Subcutaneous adipose tissue (tissue), 4 donors: ENCODE measurements at places on chromosomes 16 and 17. TPM values are rescaled to one million over a fixed set of nuclear protein-coding genes. Genes with fewer than 3 reads are reported as not detected.

CDRT15L2 gene
- not detected for total RNA-seq

HLF gene
- total RNA-seq, result 23.4 TPM

MON1B gene
- total RNA-seq, result 35.4 TPM

EFCAB13 gene
- total RNA-seq, result 12.1 TPM

NTN1 gene
- 0.85 TPM for total RNA-seq

XAF1 gene
- total RNA-seq, result 32.9 TPM

ZFHX3 gene
- 35.2 TPM for total RNA-seq

RPUSD1 gene
- 11.3 TPM for total RNA-seq

GRIN2A gene
- 0.19 TPM for total RNA-seq

TAOK2 gene
- 35.5 TPM for total RNA-seq

MEOX1 gene
- 5.6 TPM for total RNA-seq

TMEM132E gene
- 0.17 TPM for total RNA-seq

NEUROD2 gene
- not detected for total RNA-seq
